Glutamatergic neuron (in vitro differentiated cells): ENCODE measurements at places on chromosomes 1 and 21.

GRCh38 chr21:34307991-34308532, 55.7 kb upstream of the KCNE2 start:
- DNase-seq, result no peak

DNA sequence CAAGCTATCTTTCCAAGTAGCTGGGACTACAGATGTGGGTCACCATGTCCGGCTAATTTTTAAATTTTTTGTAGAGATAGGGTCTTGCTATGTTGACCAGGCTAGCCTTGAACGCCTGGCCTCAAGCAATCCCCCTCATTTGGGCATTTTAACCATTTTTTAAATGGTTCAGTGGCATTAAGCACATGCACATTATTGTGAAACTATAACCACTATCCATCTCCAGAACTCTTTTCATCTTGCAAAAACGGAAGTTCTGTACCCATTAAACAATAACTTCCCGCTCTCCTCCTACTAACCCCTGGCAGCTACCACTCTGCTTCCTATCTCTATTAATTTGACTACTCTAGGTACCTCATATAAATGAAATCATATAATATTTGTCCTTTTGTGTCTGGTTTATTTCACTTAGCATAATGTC, 4.8 kb upstream of the IL6R start:
- no peak for DNase-seq

DNA sequence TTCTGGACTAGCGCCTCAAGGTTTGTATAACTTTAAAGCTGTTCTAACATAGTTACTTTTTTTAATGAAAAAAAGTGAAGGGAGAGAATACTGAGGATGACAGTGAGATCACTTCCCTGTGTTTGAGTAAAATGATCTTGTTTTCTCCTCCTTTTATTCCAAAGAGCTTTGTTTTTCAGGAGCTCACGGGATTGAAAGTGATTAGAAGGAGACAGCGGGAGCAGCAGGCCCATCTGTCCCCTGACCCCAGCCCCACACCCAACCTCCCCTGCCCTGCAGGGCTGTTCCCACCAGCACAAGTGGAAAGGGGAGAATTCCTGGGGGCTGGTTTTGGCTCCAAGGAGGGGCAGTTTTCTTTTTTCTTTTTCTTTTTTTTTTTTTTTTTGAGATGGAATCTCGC, 2.1 kb upstream of the DNMT3L start:
- DNase-seq, result peak; percentile 22

DNA sequence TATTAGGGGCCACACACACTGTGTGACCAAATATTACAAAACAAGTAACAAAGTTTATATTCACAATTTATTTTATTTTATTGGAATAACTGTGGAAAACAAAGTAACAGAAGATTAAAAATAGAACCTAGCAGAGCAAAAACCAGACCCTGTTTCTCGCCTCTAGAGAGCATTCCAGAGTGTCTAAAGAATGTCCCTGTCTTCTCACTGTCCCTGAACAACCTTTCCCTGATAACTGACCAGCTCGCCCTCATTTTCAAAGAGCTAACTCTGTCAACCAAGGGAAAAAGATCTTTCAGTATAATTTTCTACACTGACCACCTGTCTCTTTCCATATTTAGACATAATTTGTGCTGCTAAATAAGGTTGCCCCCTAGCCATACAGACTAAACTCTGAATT, 646.9 kb downstream of the USP25 start:
- no peak for DNase-seq

GRCh38 chr1:162333991-162334390, 42.7 kb downstream of the SPATA46 start:
- no peak for DNase-seq

- DNase-seq, result no peak
Measured at GRCh38 chr1:107739201-107739600, 225.8 kb downstream of the VAV3 start.

GRCh38 chr1:165508291-165508690, 35.5 kb upstream of the LRRC52 start:
- DNase-seq, result no peak

DNA sequence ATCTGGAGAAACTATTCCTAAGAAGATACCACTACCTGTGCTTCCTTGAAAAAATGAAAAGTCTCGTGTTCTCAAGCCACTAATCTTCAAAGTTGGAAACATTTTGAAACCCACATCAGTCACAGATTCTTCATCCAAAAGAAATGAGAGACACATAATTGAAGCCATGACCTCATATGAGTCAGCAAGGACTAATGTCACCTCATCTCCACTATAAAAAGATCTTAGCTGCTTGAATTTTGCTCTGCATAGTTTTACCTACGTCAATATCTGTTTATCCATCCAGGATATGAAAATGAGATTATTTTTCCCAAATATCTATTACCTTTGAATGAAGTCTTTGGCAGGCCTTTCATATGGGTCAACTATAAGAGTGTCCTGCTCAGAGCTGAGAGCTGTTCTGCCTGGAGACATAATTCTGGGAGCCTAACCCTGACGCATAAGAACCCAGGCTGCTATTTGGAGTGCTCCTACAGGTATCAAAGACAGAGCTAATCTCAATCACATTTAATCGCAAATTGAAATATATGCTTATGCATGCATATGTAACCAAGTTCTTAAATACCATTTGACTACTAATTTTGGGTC, 312.5 kb upstream of the PKN2 start:
- no peak for DNase-seq

- no peak for DNase-seq
Measured at GRCh38 chr1:194474701-194475100, 1288.3 kb upstream of the B3GALT2 start.

GRCh38 chr1:31487143-31487542, 74.1 kb downstream of the SERINC2 start:
- DNase-seq, result no peak

- no peak for DNase-seq
Measured at GRCh38 chr1:247204177-247204647, 32.4 kb upstream of the ZNF124 start.

DNA sequence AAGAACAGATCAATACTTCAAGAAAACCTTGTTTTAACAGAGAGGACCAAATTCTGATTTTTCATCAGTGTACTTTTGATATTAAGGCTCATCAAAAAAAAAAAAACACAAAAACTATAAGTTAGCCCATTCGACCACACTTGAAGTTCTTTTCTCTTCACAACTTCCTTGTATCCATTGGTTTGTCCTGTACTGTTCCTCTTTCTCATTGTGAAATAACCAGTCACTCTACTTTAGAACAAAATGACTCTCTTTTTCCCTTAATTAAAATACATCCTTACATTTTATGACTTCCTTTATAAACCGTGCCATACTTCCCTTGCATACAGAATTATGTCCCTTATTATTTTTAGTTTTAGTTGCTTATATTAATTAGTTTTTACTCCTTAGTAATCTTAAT, 8.4 kb downstream of the QSOX1 start:
- DNase-seq, result no peak

GRCh38 chr21:14995226-14995625, 69.6 kb downstream of the NRIP1 start:
- no peak for DNase-seq

- DNase-seq, result no peak
Measured at GRCh38 chr1:157196245-157196543, 58.0 kb upstream of the ETV3 start.

DNA sequence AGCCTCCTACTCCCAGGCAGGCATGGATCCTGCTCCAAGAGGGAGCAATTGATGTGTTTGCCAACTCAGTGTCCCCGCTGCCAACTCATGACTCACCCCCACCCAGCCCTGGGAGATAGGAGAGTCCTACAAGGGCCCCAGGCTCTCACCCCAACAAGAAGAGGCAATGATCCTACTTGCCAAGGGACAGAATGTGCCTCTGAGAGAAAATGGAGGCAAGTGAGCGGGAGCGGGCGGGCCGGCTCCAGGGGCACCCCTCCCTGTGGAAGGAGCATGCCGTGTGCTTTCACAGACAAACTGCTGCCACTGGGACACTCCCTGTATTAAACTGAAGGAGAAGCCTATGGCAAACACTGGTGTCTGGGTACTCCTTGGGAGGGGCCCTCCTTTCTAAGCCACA, 16.7 kb downstream of the PKP1 start:
- DNase-seq, result no peak

- no peak for DNase-seq
Measured at GRCh38 chr21:44658541-44658910, 794 bp downstream of the KRTAP12-3 start.

- no peak for DNase-seq
Measured at GRCh38 chr1:110673197-110673701, 1.5 kb downstream of the KCNA3 start.

DNA sequence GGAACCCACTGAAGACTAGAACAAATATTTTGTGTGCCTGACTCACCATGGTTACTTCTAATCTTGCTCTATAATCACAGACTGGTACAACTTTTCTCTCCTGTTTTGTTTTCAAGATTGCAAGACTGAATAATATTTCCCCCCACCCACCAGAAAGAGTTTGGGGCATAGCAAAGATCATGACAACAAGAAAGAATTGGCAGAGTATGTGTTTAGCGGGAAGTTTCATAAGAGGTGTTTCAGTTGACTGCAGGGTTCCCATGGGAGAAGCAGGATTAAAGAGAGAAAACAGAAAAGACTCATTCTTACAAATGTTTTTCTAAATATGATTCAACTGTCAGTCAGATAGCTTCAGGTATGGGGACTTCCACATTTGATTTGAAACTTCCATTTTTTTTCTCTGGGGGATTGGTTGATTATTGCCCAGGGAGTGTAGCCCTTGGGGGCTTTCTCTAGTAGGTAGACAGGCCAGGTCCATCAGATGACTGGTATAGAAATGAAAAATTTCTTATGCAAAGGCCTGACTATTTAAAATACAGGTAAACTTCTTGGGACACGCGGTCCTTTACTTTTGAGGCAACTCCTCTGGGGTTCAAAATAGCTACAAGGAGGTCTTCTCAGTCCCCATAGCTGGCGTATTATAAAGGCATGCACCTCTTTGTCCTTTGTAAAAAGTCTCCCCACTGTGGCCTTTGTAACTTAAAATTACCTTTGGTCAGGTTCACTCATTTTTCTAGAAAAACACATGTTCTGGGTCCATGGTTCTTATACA, 13.9 kb downstream of the OR14I1 start:
- DNase-seq, result no peak

DNA sequence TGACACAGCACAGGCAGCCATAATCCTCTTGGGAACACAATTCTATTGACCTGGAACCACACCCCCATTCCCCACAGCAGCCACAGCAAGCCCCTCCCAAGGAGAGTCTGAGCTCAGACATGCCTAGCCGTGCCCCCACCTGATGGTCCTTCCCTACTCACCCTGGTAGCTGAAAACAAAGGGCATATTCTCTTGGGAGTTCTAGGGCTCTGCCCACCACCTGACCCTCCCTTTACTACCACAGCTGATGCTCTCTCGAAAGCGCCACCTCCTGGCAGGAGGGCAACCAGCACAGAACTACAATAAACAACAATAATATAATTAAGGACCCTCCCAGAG, 184.8 kb upstream of the COA6 start:
- peak; percentile 67 for DNase-seq

GRCh38 chr1:39491146-39491921, at the start of gene BMP8A:
BMP8A (plus strand) TSS chr1:39491636; CDS start chr1:39491992, 356 bp downstream.
- DNase-seq, result peak; percentile 83

GRCh38 chr21:36209626-36210171, 53.1 kb downstream of the DOP1B start:
- DNase-seq, result no peak

GRCh38 chr1:229116114-229116513, 154.8 kb upstream of the RAB4A start:
- DNase-seq, result no peak

DNA sequence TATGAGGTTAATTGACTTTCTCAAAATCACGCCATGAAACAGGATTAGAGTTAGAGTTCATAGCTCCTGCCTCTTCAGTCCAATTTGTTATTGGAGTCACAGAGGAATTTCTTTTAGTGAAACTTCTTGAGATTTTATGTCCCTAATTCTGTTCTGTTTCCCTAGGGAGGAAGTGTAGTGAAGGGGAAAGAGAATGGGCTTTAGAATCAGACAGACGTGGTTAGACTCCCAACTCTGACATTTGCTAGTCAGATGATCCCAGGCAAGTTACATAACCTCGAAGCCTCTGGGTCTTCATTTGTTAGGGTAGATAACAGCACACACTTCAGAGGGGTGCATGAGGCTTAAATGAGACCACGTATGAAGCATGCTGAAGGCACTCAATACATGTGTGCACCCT, 83.9 kb downstream of the ASTN1 start:
- DNase-seq, result no peak
